ENCODE measurements at places on chromosomes 16 and 17. TPM values are rescaled to one million over a fixed set of nuclear protein-coding genes. Genes with fewer than 3 reads are reported as not detected.

GRCh38 chr16:70678898-70679670 is 6.8 kb downstream of the MTSS2 start:
- no peaks in the 10 kb centered on the region for H3K4me1 ChIP-seq
- peaks cover 8% of the 10 kb centered on the region for H3K27me3 ChIP-seq
- no peak overlapping the region for H3K27ac ChIP-seq
- H3K4me3 ChIP-seq, result no peak overlapping the region
- no peak for DNase-seq

Gene CMTM2
- 0.36 TPM for total RNA-seq

DNA sequence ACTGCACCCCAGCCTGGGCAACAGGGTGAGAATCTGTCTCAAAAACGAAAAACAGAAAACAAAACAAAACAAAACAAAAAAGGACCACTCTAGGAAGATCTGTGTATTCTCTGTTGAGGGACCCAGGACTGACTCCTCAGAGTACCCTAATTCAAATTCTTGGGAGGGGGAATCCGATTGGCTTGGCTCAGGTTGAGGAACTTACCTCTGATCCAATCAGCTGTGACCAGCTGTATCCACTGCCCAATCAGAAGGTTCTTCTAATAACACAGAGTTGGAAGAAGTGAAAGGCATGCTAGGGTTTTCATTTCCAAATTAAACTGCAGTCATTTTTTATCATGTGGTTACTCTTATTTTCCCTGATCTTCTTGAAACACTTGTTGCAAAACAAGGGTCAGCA is 105.9 kb upstream of the CACNG3 start:
- no peak for DNase-seq
- H3K4me1 ChIP-seq, result peaks cover 44% of the 10 kb centered on the region
- H3K4me3 ChIP-seq, result no peak overlapping the region
- H3K27ac ChIP-seq, result no peak overlapping the region
- peaks cover 29% of the 10 kb centered on the region for H3K36me3 ChIP-seq

DNA sequence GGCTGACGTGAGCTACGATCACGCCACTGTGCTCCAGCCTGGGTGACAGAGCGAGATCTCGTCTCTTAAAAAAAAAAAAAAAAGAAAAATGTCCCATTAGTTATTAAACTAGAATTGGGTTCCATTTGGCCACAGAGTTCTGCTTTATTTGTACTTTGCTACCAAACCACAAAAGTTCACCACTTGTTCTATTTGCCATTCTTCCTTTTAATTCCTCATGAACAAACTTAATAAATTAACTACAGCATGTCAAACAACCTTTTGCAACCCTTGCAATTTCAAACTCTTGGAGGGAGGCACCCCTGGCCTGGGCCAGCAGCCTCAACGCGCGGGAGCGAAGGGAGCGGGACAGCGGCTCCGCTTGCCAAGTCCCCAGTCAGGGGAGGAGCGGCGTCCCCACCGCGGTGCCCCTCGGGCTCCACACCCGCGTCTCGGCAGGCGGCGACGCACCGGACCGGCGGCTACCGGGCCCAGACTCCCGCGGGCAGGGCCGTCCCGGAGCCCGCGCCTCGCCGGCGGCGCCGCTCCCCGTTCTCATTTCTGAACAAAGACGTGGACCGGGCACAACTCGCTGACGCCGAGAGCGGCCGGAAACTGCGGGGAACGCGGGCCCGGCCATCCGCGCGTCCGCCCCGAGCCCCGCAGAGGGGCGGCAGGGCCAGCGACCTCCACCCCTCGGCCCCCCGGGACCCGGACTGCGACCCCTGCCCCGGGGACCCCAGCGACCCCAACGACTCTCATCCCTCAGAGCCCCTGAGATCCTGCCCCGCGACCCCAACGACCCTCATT is 775 bp downstream of the CYTH1 start:
- H3K4me1 ChIP-seq, result peaks cover 46% of the 10 kb centered on the region
- no peaks in the 10 kb centered on the region for H3K27me3 ChIP-seq
- peaks cover 22% of the 10 kb centered on the region for H3K36me3 ChIP-seq
- H3K27ac ChIP-seq, result peak overlapping the region; percentile 98

DNA sequence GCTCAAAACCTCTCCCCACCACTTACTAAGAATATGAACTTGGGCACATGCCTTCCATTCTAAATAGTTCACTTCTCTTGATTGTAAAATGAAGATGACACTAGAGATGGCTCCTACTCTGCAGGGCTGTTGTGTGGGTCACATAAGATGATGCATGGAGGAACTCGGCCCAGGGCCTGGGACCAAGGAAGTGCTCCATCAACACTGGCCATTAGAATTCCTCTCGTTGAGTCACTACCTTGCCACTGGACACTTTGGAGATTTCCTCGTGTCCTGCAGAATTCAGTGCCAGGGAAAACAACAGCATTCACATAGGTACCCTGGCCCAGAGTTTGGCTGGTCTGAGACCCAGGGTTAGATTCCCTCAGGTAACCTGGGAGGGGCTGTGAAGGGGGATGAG is 18.6 kb downstream of the HNF1B start:
- no peaks in the 10 kb centered on the region for H3K27me3 ChIP-seq
- H3K36me3 ChIP-seq, result no peaks in the 10 kb centered on the region
- H3K27ac ChIP-seq, result no peak overlapping the region
- H3K4me1 ChIP-seq, result no peaks in the 10 kb centered on the region
- no peak for DNase-seq
- no peak overlapping the region for H3K4me3 ChIP-seq

DNA sequence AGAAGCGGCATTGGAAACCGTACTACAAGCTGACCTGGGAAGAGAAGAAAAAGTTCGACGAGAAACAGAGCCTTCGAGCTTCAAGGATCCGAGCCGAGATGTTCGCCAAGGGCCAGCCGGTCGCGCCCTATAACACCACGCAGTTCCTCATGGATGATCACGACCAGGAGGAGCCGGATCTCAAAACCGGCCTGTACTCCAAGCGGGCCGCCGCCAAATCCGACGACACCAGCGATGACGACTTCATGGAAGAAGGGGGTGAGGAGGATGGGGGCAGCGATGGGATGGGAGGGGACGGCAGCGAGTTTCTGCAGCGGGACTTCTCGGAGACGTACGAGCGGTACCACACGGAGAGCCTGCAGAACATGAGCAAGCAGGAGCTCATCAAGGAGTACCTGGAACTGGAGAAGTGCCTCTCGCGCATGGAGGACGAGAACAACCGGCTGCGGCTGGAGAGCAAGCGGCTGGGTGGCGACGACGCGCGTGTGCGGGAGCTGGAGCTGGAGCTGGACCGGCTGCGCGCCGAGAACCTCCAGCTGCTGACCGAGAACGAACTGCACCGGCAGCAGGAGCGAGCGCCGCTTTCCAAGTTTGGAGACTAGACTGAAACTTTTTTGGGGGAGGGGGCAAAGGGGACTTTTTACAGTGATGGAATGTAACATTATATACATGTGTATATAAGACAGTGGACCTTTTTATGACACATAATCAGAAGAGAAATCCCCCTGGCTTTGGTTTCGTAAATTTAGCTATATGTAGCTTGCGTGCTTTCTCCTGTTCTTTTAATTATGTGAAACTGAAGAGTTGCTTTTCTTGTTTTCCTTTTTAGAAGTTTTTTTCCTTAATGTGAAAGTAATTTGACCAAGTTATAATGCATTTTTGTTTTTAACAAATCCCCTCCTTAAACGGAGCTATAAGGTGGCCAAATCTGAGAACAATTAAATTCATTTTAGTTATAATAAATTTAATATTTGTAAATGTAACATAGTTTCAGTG is 1.7 kb downstream of the HEXIM1 start:
- H3K4me3 ChIP-seq, result peak overlapping the region; percentile 99
- H3K36me3 ChIP-seq, result peaks cover 29% of the 10 kb centered on the region
- H3K27ac ChIP-seq, result peak overlapping the region; percentile 100
- peak; percentile 64 for DNase-seq
- H3K4me1 ChIP-seq, result peaks cover 33% of the 10 kb centered on the region
- H3K27me3 ChIP-seq, result no peaks in the 10 kb centered on the region

DNA sequence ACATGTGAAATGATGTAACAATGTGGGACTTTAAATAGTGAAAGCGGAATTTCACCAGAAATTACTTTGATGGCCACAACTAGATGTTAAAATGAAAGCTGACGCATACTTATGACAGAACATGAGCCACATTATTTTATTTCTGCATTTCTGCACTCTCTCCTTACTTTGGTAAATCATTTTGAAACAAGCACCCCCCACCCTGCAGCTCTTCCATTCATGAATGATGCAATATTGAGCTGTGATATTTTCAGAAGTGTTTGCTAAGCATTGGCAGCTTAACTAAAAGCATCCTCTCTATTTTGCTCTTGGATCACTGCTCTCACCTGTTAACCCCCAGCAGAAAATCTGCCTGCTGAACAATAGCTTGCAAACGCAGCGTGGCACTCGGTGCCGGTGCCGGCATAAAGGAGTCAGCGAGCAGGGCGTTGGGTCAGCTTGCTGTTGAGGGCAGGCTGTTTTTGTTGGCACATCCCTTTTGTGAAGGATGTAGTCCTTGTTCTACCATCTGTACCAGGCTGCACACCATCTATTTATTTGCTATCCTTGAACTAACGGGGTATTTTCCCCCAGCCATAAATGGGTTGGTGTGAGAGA is 30.8 kb upstream of the CBLN1 start:
- H3K4me3 ChIP-seq, result no peak overlapping the region
- no peaks in the 10 kb centered on the region for H3K36me3 ChIP-seq
- no peak overlapping the region for H3K27ac ChIP-seq
- no peak for DNase-seq
- H3K4me1 ChIP-seq, result no peaks in the 10 kb centered on the region

GRCh38 chr16:64196444-64196843 is 925.4 kb downstream of the CDH11 start:
- H3K27ac ChIP-seq, result no peak overlapping the region
- DNase-seq, result no peak
- H3K27me3 ChIP-seq, result no peaks in the 10 kb centered on the region

Gene MEFV
- 0.07 TPM for total RNA-seq

- no peak for DNase-seq
- no peaks in the 10 kb centered on the region for H3K27me3 ChIP-seq
- H3K4me1 ChIP-seq, result peaks cover 75% of the 10 kb centered on the region
- H3K4me3 ChIP-seq, result no peak overlapping the region
- no peak overlapping the region for H3K27ac ChIP-seq
Observed at GRCh38 chr17:78346605-78347250, 13.1 kb downstream of the SOCS3 start.

- no peaks in the 10 kb centered on the region for H3K27me3 ChIP-seq
- peak overlapping the region; percentile 66 for H3K27ac ChIP-seq
- peak; percentile 47 for DNase-seq
Observed at GRCh38 chr17:64441772-64442540, 7.0 kb upstream of the MILR1 start.

GRCh38 chr16:86477642-86478041 is 32.7 kb upstream of the FOXF1 start:
- no peak overlapping the region for H3K4me3 ChIP-seq
- no peaks in the 10 kb centered on the region for H3K36me3 ChIP-seq
- H3K27me3 ChIP-seq, result peaks cover 31% of the 10 kb centered on the region

Gene CCL5
- 133 TPM for total RNA-seq

DNA sequence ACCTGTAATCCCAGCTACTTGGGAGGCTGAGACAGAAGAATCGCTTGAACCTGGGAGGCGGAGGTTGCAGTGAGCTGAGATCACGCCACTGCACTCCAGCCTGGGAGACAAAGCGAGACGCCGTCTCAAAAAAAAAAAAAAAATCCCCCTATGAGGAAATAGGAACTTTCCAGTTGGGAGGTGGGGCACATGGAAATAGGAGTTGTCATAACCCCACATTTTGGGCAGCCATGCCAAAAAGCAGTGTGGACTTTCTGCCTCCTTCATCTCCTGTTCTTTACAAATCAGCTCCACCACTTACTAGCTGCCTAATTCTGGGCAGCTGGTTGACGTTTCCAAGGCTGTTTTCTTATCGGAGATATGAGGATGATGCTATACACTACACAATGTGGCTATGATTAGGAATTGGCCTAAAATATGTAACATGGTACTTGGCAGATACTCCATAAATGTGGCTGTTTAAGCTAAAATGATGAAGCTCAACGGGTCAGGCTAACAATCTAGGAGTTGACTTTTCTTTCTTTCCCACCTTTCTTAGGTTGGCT is 21.5 kb upstream of the CCL5 start:
- H3K36me3 ChIP-seq, result no peaks in the 10 kb centered on the region
- H3K4me3 ChIP-seq, result no peak overlapping the region
- no peaks in the 10 kb centered on the region for H3K27me3 ChIP-seq
- no peak overlapping the region for H3K27ac ChIP-seq
- peaks cover 27% of the 10 kb centered on the region for H3K4me1 ChIP-seq
- no peak for DNase-seq

DNA sequence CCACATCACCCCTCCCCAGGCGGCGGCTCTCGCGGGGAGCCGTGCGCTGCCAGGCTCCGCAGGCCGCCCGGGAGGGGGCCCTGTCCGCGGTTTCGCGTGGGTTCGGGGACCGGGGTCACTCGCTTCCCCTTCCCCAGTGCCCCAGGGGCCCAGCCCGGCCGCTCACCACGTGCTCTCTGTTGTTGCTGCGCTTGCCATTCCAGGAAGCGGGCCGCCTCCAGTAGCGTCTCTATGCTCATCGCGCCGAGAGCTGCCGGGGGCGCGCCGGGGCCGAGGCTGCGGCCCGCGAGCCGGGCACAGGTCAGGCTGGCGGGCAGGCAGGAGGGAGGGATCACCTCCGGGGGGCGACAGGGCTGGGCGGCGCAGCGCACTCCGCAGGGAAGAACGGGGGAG is 390 bp downstream of the MNT start:
- no peaks in the 10 kb centered on the region for H3K27me3 ChIP-seq
- H3K36me3 ChIP-seq, result no peaks in the 10 kb centered on the region
- peak overlapping the region; percentile 96 for H3K4me3 ChIP-seq
- peak overlapping the region; percentile 98 for H3K27ac ChIP-seq
- H3K4me1 ChIP-seq, result peaks cover 46% of the 10 kb centered on the region
- peak; percentile 78 for DNase-seq

Gene SHCBP1
- total RNA-seq, result 49.0 TPM

DNA sequence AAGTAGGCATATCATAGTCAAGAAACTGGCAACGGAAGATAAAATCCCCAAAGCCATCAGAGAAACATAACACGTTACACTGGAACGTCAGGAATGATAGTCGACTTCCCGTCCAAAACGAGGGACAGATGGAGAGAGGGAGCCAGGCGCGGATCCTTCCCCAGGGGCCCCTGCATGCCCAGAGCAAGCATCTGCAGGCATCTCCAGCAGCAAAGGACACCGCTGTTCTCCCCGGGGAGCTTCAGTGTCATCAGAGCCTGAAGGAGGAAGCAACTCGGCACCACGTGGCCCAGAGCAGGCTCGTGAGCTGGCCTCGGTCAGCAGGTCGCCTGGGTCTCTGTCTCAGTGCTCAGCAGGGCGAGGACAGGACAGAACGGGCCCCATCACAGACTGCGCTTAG is 50.1 kb downstream of the LMF1 start:
- no peak for DNase-seq
- H3K27me3 ChIP-seq, result no peaks in the 10 kb centered on the region
- no peak overlapping the region for H3K4me3 ChIP-seq
- H3K4me1 ChIP-seq, result no peaks in the 10 kb centered on the region

DNA sequence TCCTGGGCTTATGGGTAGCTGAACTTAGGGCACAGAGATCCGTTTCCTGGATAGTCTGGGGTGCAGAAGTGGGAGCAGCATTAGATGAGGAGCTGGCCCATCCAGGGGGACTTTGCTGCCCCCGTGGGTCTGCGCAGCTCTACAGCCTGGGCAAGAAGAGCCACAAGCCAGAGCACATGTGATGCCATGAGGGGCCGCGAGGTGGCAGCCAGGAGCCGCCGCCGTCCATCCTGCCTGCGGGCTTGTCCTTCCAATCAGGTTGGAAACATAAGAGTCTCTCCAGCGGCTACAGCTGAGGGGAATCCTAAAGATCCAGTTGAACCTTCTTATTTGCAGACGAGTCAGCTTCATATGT is 21.9 kb downstream of the C1QTNF1 start:
- peaks cover 15% of the 10 kb centered on the region for H3K27me3 ChIP-seq
- no peak overlapping the region for H3K27ac ChIP-seq
- no peak overlapping the region for H3K4me3 ChIP-seq
